ENCODE measurements at places on chromosomes 11 and 22.

DNA sequence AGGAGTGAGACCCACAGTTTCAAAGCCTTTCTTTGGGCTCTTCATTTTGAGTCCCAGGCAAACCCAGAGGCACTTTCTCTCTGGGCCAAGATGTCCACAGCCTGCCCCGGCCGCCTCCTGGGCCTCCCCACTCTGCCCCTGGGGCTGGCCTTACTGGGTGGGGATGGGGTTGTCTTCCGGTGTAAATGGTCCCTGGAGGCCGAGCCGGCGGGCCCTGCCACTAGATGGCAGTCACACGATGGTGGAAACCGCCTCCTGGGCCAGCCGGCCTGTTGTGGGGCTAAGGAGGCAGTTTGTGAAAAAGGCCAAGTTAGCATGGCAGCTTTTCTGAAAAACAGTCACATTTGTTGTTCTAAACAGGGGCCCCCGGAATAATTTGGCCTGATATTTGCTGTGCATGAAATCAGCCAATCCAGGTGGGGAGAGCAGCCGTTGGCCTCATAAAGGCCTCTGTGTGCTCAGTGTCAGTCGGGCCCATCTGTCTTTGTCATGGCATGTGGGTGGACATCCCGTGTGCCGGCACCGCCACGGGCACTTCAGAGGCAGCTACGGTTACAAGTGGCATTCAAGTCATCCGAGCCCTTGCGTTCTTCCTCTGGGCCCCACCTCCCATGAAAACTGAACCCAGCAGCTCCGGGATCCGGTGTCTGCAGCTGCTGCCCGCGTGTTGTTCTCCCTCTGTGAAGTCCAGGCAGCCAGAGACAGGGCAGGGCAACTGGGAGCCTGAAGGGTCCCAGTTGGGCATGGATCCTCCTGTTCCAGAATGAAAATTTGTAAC, 6.5 kb downstream of the MRPL23 start:
- DNase-seq = no peak

- no peak for DNase-seq
Observed at GRCh38 chr11:28289444-28289843, 181.3 kb downstream of the METTL15 start.

DNA sequence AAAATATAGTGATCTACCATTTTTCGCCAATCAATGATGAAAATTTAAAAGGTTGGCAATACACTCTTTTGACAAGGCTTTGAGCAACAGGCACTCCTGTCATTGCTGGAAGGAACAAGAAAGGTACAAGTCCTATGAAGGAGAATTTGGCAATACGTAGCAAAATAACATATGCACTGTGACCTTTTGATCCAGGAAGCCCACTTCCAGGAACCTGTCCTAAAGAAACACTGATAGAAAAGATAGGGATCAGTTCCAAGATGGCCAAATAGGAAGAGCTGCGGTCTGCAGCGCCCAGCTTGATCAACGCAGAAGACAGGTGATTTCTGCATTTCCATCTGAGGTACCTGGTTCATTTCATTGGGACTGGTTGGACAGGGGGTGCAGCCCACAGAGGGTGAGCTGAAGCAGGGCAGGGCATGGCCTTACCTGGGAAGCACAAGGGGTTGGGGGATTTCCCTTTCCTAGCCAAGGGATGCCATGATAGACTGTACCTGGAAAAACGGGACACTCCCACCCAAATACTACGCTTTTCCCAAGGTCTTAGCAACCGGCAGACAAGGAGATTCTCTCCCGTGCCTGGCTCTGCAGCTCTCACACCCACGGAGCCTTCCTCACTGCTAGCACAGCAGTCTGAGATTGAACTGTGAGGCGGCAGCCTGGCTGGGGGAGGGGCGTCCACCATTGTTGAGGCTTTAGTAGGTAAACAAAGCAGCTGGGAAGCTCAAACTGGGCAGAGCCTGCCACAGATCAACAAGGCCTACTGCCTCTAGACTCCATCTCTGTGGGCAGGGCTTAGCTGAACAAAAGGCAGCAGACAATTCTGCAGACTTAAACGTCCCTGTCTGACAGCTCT, 69.7 kb upstream of the GALNT18 start:
- no peak for DNase-seq

DNA sequence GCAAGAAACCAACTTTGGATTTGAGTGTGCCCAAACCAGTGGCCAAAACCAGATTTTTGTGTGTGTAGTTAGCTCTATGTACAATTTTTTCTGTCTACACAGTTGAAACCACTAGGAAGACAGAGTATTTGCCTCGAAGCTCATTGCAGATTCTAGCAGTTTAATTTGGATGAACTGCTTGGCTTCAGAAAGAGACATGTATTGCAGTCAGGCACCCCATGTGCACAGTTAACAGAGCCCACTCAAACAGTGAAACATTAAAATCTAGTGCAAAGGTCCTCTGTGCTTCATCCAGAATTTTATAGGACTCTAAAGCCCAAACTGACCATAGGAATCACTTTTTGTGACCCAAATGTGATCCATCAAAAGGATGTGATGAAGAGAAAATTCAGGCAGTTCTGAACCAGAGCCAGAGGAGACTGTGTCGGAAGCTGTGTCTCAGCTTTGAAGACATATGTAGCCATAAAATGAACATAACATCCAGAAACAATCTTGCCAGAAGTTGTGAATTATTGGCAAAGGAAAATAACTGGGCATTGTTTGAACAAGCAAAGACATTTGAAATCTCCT, 82.7 kb downstream of the PANX1 start:
- no peak for DNase-seq

- DNase-seq = no peak
Observed at GRCh38 chr11:10899121-10899830, 41.4 kb upstream of the ZBED5 start.

DNA sequence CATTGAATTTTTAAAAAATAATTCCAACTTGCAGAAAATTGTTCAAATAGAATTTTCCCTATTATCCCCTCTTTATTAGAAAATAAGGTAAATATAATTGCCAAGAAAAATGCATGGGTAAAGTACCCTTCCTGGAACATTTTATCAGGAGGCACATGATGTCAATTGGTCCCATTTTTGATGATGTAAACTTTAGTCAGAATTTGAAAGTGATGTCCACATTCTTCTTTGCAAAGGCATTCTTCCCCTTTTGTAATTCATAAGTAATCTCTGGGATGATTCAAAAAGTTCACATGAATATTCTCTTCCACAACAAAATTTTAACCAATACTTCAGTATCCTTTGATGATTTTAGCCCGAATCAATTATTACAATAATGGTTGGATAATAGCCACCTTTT, 86.9 kb upstream of the ANO3 start:
- no peak for DNase-seq

GRCh38 chr22:29484642-29485041, 4.6 kb downstream of the NEFH start:
- DNase-seq = no peak

- no peak for DNase-seq
Observed at GRCh38 chr11:17604915-17605233, 57.8 kb downstream of the OTOG start.

- no peak for DNase-seq
Observed at GRCh38 chr11:134349109-134349801, 17.5 kb downstream of the GLB1L2 start.

GRCh38 chr11:125514336-125515101, 18.5 kb upstream of the FEZ1 start:
- no peak for DNase-seq

- no peak for DNase-seq
Observed at GRCh38 chr22:20998411-20999336, 3.2 kb downstream of the THAP7 start.

GRCh38 chr11:17403980-17404759, 15.7 kb upstream of the KCNJ11 start:
- no peak for DNase-seq

- no peak for DNase-seq
Observed at GRCh38 chr11:132115454-132115853, 745.0 kb downstream of the NTM start.

GRCh38 chr11:125935056-125935455, 10.8 kb upstream of the VSIG10L2 start:
- DNase-seq = no peak

- no peak for DNase-seq
Observed at GRCh38 chr11:134074346-134074745, 5.5 kb downstream of the JAM3 start.

GRCh38 chr11:89604281-89604680, 105.8 kb upstream of the TRIM77 start:
- no peak for DNase-seq

GRCh38 chr11:134181707-134182106, 42.1 kb downstream of the NCAPD3 start:
- no peak for DNase-seq

DNA sequence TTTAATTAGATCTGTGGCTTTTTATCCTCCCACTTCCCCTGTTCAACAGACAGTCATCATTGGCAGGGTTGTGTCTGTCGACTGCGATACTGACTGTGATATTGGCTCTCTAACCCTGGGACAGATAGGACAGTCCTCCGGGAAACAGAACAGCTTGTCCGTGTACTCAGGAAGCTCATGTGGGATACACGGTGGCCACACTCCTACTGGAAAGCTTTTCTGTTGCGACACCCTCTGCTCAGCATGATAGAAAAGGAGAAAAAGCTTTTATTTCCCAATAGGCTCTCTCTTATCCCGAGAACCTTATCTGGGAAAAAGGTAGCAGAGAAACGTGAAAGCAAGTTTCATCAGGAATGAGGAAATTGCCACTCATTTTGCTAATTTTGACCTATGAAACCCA, 60.4 kb upstream of the HSPA8 start:
- DNase-seq = no peak

DNA sequence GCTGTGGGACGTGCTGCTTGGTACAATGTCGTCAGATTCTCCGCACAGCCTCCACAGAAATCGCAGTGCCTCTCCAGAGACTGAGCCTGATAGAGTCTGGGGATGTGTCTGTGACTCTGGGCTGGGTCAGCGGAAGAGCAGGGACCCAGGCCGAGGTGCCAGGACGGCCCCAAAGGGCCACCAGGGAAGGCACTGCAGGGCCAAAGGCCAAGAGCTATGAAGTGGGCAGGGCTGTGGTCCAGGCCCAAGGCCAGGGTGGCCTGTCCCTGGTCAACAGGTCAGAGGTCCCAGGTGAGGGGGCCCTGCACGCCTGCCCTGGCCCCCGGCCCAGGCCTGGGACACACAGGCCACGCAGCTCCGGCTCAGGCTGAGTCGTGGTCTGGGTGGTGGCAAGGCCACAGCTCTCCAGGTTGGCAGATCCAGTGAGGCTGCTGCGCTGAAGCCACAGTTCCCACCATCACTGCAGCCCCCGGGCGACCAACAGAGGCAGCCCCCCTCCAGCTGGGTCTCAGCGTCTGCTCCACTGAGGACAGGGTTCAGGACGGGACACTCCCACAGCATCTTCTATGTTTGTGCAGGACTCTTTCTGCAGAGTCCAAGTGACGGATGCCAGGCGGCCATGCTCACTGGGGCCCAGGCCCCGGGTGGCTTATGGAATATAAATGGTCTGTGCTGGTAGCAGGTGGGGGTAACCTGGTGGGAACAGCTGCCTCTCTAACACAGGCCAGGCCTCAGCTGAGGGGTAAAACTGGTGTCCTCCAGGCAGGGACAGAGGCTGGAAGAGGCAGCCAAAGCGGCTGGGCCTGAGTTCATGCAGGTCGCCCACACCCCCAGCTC, 4.8 kb upstream of the PIM3 start:
- DNase-seq = no peak

GRCh38 chr22:30299322-30299721, 10.0 kb upstream of the CASTOR1 start:
- no peak for DNase-seq

GRCh38 chr11:62688491-62688890, 839 bp downstream of the LRRN4CL start:
- DNase-seq = no peak

DNA sequence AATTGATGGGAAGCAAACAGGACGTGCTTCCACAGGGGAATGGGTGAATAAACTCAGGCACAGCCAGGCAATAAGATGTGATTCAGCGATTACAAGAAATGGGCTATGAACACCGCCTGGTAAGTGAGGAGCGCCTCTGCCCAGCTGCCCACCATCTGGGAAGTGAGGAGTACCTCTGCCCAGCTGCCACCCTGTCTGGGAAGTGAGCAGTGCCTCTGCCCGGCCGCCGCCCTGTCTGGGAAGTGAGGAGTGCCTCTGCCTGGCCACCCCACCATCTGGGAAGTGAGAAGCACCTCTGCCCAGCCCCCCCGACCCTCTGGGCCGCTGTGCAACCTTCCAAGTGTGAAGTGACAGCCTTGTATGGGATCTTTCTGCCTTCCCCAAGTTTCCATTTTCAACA, 73.2 kb upstream of the PRR5 start:
- no peak for DNase-seq

- no peak for DNase-seq
Observed at GRCh38 chr11:128238521-128239265, 348.7 kb downstream of the ETS1 start.

DNA sequence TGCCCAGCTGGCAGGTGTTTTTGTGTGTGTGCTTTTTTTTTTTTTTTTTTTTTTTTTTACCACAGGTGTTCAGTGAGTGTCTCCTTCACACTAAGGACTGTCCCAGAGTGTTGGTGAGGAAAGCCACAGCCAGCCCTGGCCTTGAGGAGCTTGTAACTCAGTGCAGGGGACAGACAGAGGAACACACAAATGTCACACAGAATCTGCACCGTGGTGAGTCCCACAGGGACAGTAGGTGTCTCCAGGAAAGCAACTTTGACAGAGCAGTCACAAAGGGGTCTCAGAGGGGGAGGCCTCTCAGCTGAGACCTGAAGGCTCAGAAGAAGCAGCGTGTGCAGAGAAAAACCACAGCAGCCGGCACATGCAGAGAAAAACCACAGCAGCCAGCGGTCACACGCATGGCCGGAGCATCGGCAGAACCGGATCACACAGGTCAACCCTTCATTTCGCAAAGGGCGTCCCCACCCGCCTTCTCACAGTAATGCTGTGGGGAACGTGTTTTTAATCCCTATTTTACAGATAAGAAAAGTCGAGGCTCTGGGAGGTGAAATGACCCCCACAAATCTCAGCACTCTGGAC, 101.7 kb upstream of the PRR5 start:
- DNase-seq = no peak

DNA sequence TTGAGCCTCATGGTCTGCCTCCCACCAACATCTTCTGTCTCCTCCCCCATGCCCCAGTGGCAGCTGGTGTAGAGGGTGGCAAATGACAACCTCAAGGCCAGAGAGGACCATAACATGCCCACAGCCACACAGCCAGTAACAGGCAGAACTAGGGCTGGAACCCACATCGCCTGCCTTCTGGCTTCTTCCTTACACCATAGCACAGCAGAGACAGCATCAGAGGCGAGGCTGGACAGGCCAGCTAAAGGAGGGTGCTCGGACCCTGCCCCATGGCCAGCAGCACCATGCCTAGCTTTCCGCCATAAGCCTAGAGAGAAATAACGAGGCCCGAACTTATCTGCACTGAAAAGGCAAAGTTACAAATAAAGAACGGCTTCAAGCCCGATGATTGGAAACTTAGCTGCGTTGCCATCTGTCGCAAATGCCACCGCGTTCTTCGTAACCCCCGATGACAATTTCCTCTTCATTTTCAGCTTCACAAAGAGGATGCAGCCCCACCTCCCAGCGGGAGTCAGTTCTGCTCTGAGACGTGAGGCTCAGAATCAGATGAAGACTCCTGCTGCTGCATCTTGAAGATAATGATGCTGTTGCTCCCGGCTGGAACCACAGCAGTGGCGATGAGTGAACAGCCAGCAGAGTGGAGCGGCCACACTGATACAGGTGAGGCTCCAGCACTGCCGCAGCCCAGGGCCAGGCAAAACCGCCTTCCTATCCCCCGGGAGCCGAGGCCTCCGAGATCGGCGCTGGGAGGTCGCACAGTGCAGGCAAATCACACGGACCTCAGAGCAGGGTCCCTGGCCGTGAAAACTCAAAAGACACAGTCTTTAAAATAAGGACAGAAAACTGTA, 73.8 kb upstream of the RTL6 start:
- no peak for DNase-seq

- DNase-seq = no peak
Observed at GRCh38 chr11:39741066-39741465, 1718.4 kb downstream of the LRRC4C start.
